H1 (cell line): ENCODE measurements at places on chromosomes 2 and 18.

DNA sequence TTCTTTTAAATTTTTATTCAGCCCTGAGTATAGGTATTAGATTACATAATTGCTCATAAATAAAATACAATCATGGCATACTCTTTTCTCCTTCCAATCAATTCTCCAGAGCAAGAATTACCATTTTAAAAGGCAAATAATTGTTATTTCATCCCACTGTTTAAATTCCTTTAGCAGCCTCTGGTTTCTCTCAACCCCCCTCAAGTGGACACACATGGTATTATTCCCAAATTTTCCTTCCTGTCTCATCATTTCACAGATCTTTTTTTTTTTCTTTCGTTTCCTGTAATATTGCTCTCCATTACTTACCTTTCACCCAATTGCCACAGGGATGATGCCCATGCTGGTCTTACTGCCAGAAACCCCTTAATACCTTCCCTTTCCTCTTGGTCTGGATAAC is 385.2 kb downstream of the RIT2 start:
- no peak for DNase-seq

DNA sequence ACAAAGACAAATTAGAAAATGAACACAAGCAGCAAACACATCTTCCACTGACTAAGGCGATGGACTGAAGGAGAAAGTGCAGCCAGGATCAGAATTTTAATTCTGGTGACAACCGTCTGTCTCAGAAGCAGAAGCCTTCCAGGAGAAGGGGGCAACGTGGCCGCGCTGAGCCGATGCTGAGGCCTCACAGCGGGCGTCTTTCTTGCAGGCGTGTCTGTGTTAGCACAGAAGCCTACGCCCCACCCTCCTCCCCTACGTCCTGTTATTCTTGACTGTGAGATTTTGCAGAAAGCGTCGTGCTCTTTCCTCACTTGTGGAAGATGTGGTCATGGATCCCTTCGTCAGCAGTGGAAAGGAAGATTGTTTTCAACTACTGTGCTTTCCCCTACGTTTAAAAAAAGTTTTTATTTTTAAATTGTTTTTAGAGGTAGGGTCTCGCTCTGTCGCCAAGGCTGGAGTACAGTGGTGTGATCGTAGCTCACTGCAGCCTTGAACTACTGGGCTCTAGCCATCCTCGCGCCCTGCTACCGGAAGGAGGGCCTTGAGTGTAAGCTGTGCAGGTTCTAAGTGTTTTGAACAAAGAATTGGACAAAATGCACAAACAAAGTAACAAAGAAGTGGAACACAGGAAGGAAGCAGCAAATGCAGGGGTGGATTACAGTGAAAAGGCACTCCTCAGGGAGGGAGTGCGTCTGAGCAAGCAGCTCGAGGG is 422.0 kb downstream of the GALR1 start:
- no peak for DNase-seq

GRCh38 chr2:50535971-50536759 is 495.8 kb downstream of the NRXN1 start:
- DNase-seq: no peak

GRCh38 chr2:28510184-28510583 is 14.3 kb downstream of the PLB1 start:
- no peak for DNase-seq

GRCh38 chr2:238638100-238638981 is 209.5 kb upstream of the TWIST2 start:
- DNase-seq: peak; percentile 32

GRCh38 chr2:42864641-42865280 is 72.4 kb upstream of the HAAO start:
- DNase-seq: no peak

DNA sequence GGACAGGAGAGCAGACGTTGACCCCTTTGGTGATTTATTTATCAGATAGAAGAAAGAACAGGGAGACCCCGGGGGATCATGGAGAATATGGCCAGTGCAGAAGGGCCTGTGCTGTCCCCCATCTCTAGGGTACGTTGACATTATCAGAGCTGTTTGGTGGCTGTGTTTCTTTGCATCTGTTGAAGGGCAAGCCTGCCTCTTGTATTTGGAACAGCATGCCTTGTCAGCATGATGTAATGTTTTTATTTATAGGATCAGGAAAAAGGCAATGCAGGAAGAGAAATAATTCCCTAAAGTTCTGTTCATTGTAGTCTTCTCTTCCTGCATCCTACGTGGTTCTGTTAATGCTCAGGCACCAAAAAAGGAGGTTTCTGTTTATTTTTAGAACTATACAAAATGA is 49.8 kb upstream of the CABYR start:
- no peak for DNase-seq

GRCh38 chr2:179049546-179050311 is at the start of gene CCDC141:
Gene CCDC141, minus strand, starts transcription at chr2:179050137. Its CDS starts 196 bp downstream, at chr2:179049941.
- DNase-seq: no peak

DNA sequence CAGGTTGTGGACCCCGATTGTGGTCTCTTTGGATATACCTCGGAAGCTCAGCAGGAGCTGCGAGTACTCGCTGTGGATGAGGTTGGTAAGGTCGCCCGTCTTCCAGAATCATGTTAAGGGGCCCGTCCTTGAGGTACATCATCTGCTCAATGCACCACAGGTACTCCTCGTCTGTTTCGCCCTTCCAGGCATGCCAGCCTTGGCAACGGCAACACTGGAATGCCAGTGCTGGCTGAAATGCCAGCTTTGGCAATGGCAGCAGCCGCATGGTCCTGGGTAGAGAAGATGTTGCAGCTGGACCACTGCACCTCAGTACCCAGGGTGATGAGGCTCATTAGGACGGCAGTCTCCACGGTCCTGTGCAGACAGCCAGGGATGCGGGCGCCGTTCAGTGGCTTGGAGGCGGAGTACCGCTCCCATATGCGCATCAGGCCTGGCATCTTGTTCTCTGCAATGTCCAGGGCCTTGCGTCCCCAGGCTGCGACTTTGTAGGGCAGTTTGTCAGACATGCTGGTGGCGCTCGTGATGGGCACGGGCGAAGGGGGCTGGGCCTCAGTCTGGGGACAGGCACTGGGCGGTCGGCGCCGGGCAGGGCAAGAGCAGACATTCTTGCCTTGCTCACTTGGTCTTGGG is 122.2 kb upstream of the NXPH2 start:
- no peak for DNase-seq

DNA sequence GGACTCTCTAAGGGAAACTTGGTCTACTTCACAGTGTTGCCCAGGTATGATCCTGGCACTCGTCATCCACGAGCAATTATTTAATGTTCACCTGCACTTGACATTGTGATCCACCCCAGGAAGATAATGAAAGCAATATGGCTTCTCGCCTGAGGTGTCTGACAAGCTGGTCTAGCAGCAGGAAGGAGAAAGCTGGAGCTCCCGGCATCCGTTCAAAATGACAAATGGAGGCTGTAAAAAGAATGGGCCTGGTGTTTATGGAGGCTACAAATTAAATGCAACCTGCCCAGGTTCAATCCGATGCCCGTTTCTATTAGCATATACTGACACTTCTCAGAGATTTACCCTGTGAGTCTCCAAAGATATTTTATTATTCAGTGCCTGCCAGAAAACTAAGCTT is 317.6 kb downstream of the CTNNA2 start:
- DNase-seq: no peak

DNA sequence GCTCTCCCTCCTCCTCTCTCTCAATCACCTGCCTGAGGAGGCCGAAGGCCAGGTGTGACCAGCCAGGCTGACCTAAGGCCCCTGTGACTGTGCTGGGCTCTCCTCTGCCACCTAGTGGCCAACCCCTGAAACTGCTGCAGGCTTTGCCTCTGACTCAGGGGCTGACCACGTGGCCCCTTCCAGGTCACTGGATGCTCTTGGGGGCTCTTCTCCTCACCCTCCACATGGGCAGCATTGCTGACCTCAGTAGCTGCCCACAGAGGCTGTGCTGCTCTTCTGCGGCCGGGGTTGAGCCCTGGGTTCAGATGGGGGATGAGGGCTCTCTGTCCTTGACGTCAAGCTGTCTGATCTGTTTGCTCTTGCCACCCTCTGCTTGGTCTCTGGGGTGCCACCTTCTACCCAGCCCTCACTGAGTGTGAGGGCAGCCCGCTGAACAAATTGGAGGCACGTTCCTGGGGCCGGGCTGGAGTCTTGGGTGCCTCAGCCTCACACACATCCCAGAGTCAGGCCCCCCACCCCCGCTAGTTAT is 122.7 kb downstream of the TWIST2 start:
- DNase-seq: peak; percentile 88

- no peak for DNase-seq
Observed at GRCh38 chr18:31901063-31901462, 41.9 kb downstream of the TRAPPC8 start.

DNA sequence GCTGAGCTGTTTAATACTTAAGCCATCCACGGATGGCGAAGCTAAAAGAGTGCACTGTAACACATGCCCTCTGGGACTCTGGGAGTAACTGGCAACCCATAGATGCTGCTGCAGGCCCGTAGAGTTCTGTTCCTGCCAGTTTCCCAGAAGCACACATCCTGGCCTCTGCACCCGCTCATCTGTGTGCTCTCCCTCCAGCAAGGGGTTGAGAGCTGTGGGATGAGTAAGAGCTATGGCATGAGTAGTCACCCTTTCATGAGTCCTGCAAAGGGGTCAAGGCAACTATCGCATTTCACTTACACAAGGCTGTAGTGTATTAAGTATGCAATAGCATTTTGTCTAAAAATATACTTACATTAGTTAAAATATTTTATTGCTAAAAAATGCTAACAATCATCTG is 1341.8 kb upstream of the NXPH2 start:
- no peak for DNase-seq

DNA sequence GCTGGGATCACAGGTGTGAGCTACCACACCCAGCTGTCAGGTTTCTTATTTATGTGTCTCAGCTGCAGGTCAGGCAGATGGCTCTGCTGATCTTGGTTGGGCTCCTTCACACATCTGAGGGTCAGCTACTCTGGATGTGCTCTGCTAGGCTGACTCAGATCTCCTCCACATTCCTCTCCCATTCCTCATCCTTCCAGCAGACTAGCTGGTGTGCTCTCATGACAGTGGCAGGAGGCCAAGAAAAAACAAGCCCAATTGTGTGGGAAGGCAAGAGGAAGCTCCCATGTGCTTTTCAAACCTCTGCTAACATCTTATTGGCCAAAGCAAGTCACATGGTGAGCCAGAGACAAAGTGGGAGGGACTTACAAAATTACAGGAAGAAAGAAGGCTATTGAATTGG is 11.7 kb upstream of the MSH6 start:
- DNase-seq: no peak

DNA sequence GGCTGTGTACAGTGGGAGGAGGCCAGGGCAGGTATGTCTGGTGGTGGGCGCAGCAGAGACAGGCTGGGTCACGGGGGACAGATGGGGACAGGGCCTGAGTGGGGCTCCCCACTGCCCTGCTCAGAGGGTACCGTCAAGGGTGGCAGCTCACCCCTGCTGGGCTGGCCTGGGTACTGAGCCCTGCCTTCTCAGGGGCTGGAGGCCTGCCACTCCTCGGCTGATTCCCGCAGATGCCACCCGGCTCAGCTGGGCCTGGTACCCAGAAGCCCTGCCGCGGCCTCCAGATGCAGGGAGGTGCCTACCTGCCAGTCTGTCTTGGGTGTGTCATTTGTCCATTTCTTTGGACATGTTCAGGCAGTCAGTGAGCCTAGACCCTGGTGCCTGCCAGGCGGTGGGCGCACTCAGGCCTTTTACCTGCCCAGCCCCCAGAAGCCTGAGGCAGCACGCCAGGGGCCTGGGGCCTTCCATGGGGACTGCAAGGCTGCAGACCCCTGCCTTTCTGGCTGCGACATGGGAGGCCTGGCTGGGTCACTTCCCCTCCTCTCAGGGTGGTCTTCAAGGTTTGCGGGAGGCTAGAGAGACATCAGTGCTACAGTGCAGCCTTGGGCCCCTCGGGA is 3.3 kb downstream of the SNORC start:
- no peak for DNase-seq

DNA sequence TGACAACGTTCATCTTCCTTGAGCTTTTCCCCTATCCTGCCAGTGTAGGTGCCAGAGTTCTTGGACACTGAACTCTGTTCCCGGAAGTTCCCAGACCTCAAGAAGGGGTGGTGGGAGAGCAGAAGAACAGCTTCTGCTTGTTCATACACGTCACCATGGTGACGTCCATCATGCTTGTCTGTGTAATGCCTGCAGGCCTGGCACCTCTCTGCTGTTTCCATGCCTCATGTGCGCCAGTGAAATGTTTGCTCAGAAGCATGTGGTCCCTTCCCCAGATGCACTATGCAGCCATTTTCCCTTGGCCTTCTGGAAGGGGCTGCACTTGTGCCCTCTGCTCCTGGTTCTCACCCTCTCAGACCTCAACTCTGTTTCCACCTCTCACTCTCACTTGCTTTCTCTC is 210.8 kb upstream of the NABP1 start:
- DNase-seq: no peak

- peak; percentile 88 for DNase-seq
Observed at GRCh38 chr18:57437766-57438671, 2.8 kb downstream of the ONECUT2 start.

GRCh38 chr2:10031886-10032745 is 11.2 kb upstream of the KLF11 start:
- DNase-seq: no peak

DNA sequence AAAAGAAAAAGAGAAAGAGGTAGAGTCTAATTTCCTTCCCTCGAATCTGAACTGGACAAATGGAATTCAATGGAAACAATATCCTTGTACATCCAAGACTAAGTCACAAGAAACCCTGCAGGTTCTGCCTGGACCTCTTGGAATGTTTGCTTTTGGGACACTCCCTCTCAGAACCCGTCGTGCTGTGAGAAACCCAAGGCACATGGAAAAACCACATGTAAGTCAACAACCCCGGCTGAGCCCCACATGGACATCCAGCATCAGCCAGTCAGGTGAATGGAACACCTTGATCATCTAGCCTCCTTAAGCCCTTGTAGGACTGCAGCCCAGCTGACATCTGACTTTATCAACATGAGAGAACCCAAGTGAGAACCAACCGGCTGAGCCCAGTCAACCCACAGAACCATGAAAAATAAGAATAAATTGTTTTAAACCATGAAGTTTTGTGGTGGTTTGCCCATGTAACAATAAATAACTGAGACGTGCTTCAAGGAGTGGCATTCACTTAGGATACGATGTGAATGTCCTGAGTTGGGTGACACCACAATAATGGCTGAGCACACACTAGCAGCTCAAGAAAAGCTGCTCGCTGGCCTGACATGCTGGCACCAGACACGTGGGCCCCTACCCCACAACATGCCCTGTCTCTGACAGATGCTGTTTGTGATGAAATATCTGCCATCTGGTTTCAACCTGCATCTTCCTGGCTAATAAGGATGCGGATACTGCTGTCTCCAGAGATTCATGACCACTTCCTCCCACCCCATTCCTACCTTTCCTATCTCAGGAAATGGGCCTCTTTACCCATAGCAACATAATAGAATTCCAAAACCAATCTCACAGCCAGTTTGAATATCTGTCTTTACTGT is 28.8 kb downstream of the PKDCC start:
- DNase-seq: no peak

GRCh38 chr2:231925303-231926179 is 655 bp downstream of the NPPC start:
- peak; percentile 59 for DNase-seq
